ENCODE measurements at places on chromosomes 16 and 17. TPM values are rescaled to one million over a fixed set of nuclear protein-coding genes. Genes with fewer than 3 reads are reported as not detected.

ATP5PD gene
- 277 TPM for total RNA-seq

SLC16A5 gene
- 18.1 TPM for total RNA-seq

OR1A1 gene
- total RNA-seq: not detected

ZNF469 gene
- under 0.01 TPM for total RNA-seq

STARD3 gene
- 18.4 TPM for total RNA-seq

PITPNM3 gene
- total RNA-seq: 42.9 TPM

AOC3 gene
- total RNA-seq: 0.26 TPM

TMC7 gene
- 3.1 TPM for total RNA-seq

MYCBPAP gene
- 0.13 TPM for total RNA-seq

GP1BA gene
- total RNA-seq: not detected

- DNase-seq: no peak
Observed at GRCh38 chr17:32835291-32835761, 41.6 kb downstream of the MYO1D start.

- DNase-seq: no peak
Observed at GRCh38 chr16:12460064-12460392, 343.7 kb downstream of the CPPED1 start.

- DNase-seq: peak; percentile 32
Observed at GRCh38 chr17:74408815-74409214, 23.1 kb upstream of the GPRC5C start.

GRCh38 chr16:14187517-14188338 is 116.6 kb downstream of the MRTFB start:
- DNase-seq: no peak

- no peak for DNase-seq
Observed at GRCh38 chr17:80833952-80834892, 157.4 kb upstream of the CHMP6 start.

DNA sequence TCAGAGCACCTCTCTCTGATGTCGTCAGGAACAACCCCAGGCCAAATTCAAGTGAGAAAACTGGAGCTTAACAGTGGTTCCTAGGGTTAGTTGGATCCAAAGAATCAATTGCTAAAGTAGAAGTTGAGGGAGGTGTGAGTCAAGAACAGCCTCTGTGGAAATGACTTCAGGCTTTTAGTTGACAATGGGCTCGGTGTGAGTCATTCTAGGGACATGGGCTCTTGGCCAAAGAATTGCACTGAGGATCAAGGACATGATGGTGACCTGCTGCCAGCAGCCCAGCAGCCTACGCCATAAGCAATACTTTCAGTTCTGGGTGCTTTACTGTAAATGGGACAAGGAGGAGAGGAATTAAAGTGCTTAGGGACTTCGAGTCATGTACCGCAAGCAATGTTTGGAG is 32.1 kb upstream of the SMURF2 start:
- peak; percentile 71 for DNase-seq

- peak; percentile 38 for DNase-seq
Observed at GRCh38 chr17:49687878-49688491, 10.1 kb upstream of the SPOP start.

DNA sequence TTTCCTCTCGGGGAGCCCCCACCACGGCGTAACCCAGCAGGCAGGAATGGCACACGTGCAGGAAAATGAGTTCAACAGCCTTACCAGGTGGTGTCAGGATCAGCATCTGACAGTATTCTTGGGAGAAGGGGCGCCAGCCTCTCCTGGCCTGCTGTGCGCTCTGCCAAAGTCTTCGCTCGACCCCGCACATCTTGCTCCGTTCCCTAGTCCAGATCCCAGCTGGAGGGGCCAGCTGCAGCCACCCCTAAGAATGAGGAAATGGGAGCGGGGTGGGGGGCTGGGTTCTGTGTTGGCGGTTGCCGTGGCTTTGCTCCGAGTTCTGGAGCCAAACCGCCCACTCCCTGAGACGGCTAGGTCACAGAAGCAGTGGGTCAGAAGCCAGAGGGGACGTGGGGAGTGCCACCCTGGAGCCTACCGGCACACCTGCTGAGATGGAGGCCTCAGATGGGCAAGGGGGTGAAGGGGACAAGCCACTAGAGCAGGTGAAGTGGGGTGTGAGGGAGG is at the start of gene CHCT1:
Gene CHCT1 (plus strand): TSS at position 328 of the 504 bp plus-strand sequence. CDS start 104 bp downstream, at position 432.
- DNase-seq: no peak

DNA sequence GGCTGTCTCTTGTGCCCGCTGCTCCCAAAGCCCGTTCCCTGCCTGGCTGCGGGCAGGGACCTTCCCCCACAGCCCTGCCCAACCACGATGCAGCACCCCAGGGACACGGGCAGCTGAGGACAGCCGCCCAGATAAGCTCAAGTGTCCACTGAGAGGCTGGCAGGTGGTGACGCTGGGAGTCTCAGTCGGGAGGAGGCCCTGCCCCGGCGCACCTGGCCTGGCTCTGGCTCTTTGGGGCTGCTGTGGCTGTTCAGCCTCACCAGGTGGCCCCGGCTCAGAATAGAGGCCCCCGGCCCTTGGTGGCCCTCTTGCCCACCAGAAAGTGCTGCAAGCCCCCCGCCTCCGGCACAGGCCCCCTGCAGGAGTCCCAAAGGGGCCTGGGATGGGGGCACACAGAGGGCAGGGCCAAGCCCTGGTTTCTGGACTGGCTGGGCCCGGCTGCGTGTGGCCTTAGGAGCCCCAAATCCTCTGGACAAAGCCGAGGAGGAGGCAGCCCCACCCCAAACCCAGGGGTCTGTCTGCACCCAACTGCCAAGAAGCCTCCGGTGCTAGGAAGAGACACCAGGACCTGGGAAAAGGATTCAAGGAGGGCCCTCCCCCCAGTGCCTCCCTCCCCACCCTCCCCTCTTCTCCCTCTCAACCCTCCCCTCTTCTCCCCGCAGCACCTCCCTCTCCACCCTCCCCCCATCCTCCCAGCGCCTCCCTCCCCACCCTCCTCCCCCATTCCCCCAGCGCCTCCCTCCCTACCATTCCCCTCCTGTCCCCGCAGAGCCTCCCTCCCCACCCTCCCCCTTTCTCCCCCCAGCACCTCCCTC is 5.3 kb downstream of the NTHL1 start:
- DNase-seq: no peak

DNA sequence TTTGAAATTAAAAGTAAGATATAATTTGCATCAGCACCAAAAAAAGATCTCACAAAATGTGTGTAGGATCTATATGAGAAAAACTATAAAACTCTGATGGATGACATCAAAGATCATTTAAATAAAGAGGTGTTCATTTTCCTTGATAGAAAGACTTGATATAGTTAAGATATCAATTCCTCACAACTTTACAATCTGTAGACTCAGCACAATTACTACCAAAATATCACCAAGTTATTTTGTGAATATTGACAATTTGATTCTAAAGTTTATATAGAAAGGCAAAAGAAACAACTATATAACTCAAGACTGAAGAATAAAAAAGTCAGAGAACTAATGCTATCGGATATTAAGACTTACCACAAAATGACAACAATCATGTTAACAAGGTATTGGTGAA is 638.9 kb downstream of the HS3ST4 start:
- DNase-seq: no peak

DNA sequence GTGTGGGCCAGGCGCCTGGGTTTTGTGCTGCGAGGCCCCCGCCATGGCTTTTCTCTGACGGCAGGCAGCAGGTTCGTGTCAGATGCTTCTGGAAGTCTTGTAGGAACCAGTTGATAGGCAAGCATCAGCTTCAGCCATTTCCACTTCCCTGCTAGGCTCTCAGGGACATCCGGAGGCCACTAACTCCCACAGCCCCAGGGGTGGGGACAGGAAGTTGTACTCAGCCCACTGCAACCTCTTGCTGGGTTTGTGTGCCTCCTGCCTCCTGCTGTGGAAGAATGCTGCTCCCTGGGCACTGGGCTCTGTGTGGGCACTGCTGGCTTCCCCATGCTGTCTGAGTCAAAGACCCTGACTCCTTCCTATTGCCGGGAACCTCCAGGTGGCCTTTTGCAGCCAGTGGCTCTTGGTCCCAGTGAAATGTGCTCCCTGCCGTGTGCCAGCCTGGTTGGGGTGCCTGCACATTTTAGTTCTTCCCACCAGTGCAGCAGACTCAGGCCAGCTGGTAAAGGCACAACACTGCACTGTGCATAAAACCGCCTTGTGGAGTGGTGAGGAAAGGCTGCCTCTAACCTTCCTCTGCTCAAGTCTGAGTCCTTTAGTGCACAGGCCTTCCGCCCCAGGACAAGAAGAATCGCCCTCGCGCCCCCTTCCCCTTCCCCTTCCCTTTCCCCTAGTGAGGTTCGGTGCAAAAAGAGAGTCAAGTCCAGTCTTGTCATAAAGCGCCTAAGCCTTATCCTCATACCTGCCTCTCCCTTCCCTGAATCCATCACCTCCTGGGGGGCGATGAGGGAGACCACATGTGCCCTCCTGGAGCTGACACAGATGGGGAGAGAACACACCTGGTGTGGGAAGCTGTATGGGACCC is 16.6 kb downstream of the LDHD start:
- no peak for DNase-seq

DNA sequence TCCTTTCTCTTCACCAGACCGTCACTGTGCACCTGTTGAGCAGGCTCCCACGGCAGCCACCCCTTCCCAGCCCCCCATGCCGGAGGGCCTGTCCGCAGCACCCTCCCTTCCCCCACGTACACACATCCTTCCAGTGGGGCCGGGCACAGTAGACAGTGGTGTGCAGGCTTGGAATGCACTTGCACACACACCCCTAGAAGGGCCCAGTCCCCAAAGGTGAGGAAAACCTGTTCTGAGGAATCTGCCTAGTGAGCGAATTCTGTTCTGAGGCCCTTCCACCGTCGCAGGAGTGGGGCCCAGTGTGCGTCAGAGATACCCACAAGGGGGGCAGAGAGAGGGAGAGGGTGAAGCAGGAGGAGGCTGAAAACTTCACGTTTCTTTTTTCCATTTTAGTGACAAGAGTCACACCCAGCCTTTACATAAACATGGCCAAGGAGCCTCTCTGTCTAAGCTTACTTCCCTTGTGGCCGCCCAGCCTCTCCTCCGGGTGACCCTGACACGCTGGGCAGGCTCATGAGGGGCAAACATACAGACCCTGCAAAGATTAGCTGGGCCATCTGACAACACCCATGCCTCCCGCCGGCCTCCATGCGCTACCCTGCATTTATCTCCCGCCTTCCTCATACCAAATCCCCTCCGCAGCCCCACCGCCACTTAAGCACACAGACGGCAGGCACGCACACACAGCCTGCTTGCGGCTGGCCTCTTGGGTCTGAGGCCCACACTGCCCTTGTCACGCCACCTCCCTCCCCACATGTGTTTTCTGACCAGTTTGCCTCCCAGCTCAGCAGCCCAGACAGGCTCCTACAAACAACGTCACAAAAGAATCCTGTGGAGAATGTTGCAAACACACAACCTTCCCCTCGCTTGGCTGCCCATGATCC is 1.8 kb downstream of the ZBTB4 start:
- peak; percentile 51 for DNase-seq

DNA sequence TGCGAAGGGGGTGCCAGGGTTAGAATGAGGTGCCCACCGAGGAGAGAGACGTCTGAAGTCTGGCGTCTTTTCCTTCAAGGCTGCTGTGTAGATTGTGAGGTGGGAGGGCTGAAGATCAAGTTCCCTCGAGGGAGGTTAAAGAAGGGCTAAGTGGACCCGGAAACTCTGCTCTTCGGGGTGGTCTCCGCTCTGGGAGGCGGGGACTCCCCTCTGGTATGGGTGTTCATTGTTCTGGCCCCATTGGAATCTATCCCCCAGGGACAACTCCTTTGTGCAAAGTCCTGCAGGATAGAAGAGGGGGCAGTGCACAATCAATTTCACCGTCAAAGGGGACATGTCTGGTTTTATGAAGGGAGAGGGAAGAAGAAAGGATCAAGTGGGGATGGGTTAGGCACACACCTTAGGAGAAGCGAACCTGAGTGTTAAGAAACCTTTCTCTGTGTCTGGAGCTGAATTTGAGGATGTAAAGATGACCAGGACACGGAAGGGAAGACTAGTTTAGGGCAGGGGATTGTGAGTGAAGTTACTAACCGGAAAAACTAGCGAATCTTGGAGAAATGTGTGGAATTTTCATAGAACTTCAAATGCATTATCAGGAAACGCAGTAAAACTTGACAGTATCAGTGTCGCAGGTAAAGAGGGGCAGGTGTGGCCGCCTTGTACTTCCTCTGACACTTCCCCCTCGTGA is 809 bp upstream of the RAB34 start:
- no peak for DNase-seq

DNA sequence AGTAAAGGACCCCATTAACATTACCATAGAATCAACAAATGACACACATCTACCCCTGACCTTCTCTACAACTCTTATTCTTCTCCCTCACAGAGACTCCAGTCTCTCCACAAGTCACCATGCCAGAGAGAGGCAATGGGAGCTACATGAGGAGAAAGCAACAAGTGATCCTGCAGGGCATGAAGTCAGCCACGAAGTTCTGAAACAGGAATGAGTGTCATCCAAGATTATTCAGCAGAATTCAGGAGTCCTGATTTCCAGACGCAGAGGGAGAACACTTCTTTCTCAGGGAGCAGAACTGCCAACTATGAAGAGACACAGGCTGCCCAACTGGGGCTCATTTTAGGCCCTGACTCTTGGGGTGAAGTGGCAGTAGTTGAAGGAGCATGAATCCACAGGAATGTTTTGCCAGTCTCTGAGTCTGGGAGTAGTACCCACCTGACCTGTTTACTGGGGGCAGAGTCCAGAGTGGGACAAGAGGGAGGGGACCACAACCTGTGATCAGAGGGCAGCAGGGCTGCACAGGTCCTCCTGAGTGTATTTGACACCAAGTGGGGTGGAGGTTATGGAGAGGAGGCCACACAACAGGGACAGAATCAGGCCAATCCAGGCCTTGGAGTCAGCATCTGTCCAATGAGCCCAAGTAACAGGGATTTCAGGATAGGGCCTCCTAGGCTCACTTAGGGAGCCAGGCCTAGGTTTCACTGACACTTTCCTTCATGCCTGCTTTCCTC is 2.4 kb upstream of the MTMR4 start:
- no peak for DNase-seq

- no peak for DNase-seq
Observed at GRCh38 chr16:28932339-28933141, 769 bp downstream of the CD19 start.
